Right ventricle myocardium inferior (tissue), 1 donor: ENCODE measurements at places on chromosomes 7 and 10. TPM values are rescaled to one million over a fixed set of nuclear protein-coding genes. Genes with fewer than 3 reads are reported as not detected.

DNA sequence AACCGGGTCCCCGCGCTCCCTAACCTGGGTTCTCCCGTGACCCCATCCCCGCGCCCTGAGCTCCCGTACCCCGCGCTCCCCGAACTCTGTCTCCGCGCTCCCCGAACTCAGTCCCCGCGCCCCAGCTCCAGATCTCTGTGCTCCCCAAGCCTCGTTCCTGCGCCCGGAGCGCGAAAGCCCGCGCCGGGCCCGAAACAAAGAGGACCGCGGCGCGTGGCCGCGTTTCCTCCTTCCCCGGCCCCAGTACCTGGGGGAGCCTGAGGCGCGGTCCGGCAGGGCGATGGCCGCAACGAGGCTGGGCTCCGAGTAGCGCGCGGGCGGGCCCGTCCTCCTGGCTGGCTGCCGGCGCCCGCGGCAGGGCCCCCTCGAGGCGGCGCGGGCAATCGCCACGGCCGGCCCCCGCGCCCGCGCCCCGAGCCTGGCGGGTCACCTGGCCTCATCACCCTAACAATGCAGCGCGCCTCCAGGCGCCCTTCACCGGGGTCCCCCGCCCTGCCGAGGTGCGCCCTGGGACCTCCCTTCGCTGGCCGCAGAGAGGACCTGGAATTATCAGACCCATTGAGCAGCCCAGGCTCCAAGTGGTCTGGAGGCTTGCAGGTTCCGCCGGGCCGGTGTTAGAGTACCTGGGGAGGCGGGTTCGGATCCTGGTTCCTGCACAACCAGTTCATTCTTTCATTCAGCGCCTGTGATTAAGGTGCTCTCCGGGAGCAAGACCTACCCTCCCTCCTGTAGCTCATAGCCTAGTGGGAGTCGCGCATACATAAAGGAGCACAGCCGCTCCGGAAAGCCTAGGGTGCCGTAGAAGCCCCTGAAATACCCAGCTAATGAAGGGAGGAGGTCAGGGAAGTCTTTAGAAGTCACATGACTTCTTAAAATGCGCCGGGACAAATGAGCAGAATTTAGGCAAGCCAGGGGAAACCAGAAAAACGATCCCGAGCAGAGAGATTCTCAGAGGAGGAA lies at the start of gene TNS3:
Gene TNS3 (minus strand): TSS at position 308 of the 960 bp plus-strand sequence. CDS start 142,475 bp downstream, outside the sequence.
- DNase-seq: peak; percentile 73

DNA sequence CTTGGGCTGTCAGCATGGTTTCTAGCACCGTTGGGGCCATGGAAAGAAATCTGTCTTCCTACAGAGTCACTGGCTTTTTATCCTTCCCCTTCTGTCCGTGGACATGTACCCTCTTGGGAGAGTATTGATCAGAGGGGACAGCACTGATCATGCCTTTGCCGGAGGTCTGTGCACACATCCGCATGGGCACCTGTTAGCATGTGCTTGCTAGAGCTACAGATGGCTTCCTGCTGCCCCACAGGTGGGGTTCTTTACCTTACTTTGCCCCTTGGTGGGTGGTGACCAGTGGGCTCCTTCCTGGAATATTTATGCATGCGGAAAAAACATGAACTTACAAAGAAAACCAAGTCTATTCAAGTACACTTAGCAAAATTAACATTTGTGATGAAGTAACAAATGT lies 24.9 kb downstream of the RPS24 start:
- DNase-seq: no peak

DNA sequence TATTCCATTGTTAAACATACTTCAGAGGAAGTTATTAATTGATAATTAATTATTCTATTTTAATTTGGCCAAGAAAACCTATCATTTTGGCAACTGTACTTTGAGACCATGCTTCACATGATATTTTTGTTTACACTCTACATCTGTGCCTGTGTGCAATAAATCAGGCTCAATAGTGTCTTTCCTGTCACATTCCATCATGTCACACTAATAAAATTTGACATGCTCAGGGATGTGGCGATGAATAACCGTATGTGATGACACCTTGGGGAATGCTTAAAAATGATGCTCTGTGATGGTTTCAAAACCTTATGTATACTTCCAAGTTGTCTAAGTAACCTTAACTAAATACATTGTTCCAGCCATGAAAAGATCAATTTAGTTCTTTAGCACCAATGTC lies 364.6 kb upstream of the TEX47 start:
- DNase-seq: no peak

GRCh38 chr7:29217113-29217512 lies 22.5 kb downstream of the CHN2 start:
- no peak for DNase-seq

DNA sequence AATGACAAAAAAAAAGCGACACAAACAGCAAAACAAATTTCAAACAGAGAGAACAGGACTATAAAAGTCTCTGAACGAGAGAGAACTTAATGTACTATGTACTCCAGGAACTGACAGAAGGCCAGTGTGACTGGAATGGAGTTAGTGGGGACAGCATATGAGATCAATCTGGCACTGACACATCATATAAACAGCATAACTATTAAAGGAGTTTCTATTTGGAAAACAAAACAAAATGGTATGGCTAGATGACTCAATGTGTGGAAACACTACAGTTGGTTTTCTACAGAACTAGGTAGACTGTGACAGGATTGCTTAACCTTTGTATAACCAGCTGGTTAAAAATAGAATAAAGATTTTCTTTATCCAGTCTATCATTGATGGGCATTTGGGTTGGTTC lies 232.9 kb upstream of the KAT6B start:
- DNase-seq: no peak

GRCh38 chr7:158239290-158239981 lies 348.2 kb downstream of the PTPRN2 start:
- DNase-seq: no peak

GRCh38 chr10:78247821-78248220 lies 214.2 kb downstream of the RPS24 start:
- no peak for DNase-seq

- no peak for DNase-seq
Measured at GRCh38 chr10:72079356-72079755, 9.0 kb downstream of the SPOCK2 start.

DNA sequence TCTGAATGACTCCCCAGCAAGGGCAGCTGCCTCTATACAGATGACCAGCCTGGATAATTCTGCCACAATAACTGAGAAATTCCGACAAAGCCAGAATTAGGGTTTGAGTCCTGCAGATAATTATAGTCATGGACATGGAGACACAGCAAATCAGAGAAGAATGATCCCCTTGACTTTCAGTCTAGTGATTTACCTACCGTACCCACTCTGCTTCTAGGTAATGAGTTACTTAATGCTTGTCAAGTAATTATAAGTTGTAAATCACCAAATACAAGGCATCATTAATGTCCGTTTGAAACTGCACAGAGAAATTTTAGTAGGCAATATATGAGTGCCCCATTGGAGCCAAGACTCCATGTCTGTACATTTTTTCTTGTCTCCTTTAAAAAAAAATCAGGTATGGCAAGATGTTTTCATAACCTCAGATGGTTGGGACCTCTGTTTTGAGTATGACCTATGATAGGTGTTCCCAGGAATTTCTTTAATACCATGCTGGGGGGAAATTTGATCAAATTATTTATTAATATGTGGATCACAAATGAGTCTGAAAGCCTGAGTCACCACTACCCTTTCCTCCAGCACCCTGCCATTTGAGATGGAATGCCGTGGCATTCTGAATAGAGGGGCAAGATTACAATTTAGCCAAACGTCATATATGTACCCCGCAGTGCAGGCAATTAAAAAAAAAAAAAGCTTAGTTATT lies 5.5 kb upstream of the ARID5B start:
- no peak for DNase-seq

DNA sequence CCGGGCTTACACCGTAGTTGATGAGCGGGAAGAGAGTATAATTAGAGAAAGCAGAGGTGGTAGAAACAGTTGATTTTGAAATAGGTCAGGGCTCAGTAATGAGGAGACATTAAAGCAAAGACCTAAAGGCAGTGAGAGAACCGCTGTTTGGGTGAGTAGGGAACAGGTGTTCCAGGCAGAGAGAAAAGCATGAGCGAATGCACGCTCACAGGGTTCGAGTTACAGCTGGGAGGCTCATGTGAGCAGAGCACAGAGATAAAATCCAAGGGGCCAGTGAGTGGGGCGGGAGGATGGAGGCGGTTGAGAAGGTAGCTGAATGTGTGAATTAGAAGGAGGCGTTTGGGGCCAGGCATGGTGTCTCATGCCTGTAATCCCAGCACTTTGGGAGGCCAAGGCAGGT lies 39.9 kb downstream of the APBB1IP start:
- no peak for DNase-seq

- DNase-seq: no peak
Measured at GRCh38 chr10:125646311-125646710, 36.7 kb downstream of the TEX36 start.

DNA sequence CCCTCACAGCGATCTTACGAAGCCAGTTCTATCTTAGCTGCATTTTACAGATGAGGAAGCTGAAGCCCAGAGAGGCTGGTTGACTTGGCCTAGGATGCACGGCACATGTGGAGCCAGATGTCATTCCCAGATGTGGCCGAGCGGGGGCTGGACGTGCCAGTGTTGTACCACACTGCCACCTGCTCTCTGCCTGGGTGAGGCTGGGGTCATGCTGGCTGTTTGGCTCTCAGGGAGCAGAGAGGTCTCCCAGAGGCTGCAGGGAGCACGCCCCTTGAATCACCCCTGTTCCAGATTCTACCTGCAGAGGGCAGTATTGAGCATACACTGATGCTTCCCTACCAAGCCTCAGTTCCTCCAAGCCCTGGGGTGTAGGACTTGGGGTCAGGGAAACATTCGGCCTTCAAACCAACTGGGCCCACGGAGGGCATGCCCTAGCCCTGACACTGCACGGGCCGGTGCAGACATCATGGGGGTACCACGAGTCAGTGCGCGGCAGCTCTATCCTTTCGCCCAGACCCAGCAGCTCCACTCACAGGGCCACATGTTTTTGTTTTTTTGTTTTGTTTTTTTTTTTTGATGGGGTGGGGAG lies 3.8 kb upstream of the GTF2IRD1 start:
- DNase-seq: no peak

DNA sequence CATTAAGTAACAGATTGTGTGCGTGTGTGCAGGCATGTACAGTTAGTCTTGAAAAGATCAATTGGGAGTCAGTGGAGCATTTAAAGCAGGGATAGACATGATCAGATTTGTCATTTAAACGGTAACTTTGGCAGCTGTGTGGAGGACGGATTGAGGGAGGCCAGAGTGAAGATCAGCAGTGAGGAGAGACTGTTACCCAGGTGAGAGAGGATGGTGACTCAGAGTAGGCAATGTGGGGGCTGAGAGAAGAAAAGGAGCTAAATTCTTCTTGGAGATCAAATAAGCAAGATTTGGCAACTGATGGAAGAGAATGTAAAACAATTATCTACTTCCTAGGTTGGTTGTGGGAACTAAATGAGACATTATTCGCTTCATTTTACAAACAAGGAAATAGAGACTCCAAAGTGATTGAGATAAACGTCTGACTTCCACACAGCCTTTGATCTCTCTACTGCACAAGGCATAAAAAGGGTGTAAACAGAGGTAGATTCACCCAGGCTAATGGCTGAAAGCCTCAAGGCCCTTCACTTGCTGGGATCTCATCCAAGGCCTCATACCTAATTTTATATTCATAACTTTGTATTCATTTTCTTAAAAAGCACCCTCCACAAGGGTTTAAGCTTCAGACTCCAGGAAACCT lies 665.1 kb upstream of the GALNT17 start:
- no peak for DNase-seq

DNA sequence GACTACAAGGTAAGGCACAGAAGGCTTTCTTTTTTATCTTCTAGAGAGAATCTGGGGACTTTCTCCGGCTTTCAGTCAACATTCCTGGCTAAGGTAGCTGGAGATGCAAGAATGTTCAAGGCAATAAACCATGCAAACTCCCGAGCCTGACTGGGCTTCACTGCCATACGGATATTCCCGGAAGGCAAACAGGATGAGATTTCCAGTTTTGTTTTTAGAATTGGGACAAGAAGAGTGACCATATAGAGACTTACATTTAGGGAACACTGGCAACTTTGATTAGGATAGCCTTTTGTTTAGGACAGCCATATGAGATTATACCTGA lies 269 bp downstream of the CALD1 start:
- DNase-seq: no peak

DNA sequence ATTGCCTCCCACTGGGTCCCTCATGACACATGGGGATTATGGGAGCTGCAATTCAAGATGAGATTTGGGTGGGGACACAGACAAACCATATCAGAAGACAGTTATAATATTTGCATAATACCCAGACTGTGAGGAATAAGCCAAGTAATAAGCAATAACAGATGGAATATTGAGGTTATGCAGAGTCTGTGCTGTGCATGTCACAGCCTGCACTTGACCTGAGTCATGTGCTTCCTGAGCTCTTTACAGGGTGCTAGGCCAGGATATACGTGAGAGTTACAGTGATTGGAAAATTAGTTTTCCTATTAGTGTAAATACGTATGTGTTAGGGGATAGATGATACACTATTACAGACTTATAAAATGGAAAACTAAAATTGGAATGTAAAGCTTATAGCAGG lies 288.7 kb downstream of the SDK1 start:
- no peak for DNase-seq

DNA sequence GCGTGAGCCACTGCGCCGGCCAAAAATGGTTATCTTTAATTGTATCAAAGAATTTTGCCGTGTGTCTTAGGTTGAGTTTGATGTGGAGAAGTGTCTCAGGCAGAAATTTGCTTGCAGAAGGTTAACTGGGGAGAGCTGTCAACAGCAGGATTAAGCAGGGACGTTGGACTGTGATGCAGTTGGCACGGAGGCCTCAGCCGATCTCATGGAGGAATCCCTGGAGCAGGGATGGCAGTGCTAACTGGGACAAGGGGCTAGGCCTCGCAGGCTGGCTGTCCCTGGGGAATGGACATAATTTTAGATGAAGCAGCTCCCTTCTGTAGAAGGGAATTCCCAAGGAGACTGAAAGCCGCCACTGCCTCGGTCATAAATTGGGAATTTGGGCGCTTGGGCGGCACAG lies 12.3 kb upstream of the KIF5B start:
- DNase-seq: no peak

DNA sequence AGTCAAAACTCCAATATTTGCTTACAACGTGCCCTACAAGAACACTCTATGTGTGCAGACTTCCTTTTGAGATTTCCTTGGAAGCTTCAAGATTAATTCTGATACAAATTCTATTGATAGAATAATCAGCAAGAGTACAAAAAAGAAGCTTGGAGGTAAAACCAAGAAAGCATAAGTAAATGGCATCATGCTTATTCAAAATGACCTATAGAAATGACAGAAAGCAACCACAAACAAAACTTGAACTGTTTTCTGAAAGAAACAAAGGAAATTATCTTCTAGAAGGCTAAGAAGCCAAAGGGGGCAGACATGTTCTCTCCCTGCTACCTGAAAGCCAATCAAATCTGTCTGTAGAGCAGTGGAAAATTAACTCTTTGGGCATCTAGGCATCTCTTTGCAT lies 73.0 kb downstream of the CTNNA3 start:
- DNase-seq: no peak

GRCh38 chr10:65670087-65670486 lies 1255.7 kb upstream of the LRRTM3 start:
- DNase-seq: no peak

- DNase-seq: peak; percentile 93
Measured at GRCh38 chr7:101688183-101688831, 59.2 kb upstream of the MYL10 start.

The PLEKHS1 gene
- not detected for total RNA-seq

The CCDC172 gene
- not detected for total RNA-seq

The CELF2 gene
- 71.2 TPM for total RNA-seq

The DNAH11 gene
- 0.08 TPM for total RNA-seq

The ELFN1 gene
- total RNA-seq: 10.7 TPM
